ENCODE measurements at places on chromosomes 11 and 22.

GRCh38 chr11:122046846-122047245, 69.2 kb downstream of the BLID start:
- DNase-seq: peak; percentile 67

GRCh38 chr11:82174610-82175009, 559.1 kb downstream of the FAM181B start:
- DNase-seq: peak; percentile 0

DNA sequence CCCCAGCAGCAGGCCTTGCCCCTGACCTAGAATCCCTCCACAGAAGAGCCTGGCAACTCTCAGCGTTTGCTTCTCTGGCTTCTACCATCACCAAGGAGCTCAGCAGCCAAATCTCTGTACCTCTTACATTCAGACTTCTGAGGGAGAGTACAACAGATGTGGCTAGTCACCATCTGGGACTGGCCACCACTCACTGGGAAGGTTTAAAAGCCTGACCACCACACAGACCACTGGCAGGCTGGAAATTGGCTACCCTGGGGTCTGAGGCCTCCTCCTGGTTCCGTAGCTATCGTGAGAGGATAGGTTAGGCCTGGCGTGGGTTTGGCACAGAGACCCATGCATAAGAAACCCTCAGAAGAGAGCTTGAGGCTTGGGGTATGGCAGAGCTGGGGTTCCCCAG, 478.5 kb upstream of the CADM1 start:
- no peak for DNase-seq

GRCh38 chr11:99020352-99021225, at the start of gene CNTN5:
Gene CNTN5, plus strand, starts transcription at chr11:99020949.
- peak; percentile 35 for DNase-seq

DNA sequence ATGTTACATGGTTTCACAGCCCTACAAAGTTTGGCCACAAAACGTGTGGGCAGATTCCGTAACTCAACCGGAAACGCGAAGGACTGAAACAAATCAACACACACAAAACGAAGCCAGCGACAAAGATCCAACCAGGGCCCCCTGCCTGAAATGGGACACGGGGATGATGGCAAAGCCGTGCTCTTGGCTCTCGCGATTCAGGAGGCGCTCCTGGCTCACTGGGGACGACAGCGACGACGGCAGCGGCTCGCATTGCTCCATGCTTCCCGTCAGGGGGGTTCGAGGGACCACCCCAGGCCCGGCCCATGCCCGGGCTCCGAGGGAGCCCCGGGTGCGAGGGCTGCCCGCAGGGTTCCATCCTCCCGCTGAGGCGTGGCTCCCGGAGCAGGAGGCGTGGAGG, 4786.8 kb upstream of the OR11H1 start:
- DNase-seq: no peak

DNA sequence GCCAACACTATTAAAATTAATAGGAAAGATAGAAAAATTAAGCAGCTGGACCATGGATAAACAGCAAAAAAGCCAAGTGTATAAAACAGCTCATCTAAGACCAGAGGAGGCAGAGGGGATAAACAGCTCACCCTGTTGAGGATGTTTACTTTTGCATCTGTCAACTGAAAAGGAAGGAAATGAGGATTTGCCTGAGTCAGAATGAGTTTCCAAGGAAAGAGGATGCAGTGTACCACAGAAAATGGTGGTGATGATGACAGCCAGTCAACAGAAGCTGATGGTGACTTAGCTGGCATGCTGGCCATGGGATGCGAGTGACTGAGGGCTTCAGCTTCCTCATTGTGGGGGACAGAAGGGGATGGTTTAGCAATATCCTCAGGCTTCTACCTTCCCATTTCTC, 183.5 kb downstream of the KIRREL3 start:
- no peak for DNase-seq

- DNase-seq: peak; percentile 52
Measured at GRCh38 chr11:1271002-1271401, 38.4 kb downstream of the TOLLIP start.

GRCh38 chr22:21450858-21451353, 16.3 kb upstream of the TMEM191C start:
- no peak for DNase-seq

DNA sequence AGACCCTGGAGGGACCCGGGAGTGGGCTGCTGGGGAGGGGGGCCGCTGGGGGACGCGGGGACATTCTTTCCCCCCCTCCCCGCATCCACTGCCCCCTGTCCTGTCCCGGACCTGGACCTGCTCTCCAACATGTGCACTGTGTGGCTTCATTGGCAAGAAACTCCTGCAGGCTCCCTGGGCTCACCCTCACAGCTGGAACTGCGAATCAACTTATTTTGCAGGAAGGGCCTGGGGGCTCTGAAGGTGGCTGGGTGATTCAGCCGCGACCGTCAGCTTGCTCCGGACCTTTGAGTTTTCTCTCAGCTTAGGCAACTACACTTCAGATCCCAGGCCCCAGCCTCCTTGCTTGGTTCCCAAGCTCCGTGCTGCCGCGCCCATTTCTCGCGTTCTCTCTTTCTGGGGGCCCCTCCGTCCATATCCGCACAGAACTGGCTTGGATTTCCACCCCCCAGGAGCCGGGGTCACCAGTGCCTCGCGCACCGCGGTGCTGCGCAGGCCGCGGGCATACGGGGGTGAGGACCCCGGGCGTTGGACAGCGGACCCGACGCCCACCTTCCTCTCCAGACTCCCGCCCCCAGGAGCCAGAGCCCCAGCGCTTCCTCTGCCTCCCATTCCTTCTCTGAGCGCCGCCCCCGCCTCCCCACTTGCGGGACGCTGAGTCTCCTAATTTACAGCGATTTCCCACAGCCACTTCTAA, 471 bp upstream of the AHNAK start:
- DNase-seq: no peak

DNA sequence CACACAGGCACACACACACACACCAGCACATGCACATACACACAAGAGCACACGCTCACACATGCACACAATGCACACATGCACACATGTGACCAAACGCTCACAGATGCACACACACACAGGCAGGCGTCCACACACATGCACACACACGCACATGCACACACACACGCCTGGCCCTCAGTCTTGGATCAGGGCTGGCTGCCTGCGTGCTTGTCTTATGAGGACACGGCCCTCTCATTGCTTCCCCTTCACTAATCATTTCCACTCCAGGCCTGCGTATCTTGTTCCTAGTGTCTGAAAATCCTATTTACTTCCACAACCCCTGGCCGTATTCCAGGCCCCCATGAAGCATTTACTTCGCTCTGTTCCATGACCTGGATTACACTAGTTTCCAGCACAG, 740.5 kb downstream of the BRD1 start:
- DNase-seq: no peak

- DNase-seq: peak; percentile 64
Measured at GRCh38 chr11:9020916-9021315, 17.1 kb upstream of the NRIP3 start.

GRCh38 chr11:67449116-67449844, 3.2 kb downstream of the GPR152 start:
- no peak for DNase-seq

DNA sequence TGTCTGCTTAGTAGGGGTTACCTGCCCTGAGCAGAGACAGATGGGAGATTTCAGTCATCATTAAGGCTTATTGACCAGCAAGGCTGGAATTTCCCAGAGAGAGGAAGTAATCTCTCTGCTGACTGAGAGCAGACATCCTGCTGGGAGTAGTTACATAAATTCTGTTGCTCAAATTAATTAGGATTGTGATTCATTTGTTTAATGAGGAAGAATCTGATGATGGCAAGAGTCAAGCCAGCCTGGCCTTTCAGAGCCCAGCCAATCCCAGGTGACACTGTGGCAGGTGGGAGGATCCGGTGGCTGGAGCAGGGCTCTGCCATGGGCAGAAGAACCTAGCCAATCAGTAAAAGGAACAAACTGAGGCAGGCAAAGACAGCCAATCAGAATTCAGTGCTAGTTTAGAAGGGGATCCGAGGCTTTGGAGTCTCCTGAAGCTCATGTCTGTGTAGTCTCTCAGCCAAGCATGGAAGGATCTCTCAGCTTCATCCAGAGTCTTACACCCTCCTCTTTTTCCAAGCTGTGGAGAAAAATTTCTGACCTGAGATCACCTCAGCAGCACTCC, 61.2 kb upstream of the CHST1 start:
- no peak for DNase-seq

DNA sequence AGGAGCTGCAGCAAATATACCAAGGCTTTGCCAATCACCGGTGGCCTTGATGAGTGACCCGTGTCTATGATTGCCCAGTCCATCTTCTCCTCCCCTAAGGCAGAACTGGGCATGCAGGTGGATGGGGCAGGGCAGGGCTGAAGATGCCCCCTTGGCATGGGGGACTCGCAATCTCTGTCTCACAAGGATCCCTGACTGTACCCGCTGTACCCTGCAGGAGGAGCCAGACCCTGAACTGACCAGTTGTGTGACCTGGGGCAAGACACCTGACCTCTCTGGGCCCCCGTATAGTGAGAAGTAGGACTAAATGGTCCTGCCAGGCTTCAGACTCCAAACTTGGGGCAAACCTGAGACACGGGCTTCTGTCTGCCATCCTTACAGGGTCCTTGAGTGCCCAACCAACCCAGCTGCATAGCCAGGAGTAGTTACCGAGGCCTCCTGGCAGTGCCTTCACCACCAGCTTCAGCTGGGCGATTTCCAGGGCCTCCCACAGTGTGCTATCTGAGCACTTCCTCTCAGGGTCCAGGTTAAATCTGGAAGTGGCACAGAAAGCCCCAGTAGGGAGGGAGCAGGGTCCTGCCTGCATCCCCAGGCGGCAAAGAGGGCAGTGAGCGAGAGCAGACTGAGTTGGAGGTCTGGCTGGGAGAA, 6.4 kb upstream of the KCNJ11 start:
- no peak for DNase-seq

DNA sequence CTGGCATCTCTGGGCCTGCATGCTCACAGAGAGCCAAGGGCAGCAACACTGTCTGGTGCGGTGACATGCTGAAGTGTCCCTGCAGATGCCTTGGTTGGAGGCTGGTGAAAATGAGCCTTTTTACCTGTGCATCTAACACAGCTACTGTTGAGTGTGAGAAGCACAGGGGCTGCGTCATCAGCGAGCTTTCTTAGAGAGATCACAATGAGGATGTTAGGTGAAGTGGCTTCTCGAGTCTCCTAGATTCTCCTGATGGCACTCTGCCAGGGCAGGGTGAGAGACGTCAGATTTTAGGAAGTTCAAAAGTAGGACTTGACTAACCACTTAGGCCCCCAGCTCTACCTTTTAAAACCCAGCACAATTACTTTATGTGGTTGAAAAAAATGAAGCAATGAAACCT, 3.6 kb upstream of the SLC15A3 start:
- DNase-seq: no peak

- DNase-seq: no peak
Measured at GRCh38 chr11:47372422-47372821, 5.9 kb downstream of the SPI1 start.

GRCh38 chr11:75893251-75893650, 78.2 kb downstream of the UVRAG start:
- DNase-seq: no peak

DNA sequence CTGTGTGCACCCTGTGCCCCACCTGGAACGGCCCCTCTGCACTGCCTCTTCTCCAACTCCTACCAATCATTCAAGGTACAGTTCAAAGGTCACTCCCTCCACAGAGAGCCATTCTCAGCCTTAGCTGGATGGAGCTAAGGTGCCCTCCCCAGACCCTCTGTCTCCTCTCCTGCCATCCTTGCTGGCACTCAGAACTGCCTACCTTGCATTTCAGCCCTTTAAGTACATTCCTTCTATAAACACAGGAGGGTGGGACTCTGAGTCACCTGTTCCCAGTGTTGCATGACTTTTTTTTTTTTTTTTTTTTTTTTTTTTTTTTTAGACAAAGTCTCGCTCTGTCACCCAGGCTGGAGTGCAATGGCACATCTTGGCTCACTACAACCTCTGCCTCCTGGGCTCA, 8.6 kb downstream of the TTLL1 start:
- no peak for DNase-seq

DNA sequence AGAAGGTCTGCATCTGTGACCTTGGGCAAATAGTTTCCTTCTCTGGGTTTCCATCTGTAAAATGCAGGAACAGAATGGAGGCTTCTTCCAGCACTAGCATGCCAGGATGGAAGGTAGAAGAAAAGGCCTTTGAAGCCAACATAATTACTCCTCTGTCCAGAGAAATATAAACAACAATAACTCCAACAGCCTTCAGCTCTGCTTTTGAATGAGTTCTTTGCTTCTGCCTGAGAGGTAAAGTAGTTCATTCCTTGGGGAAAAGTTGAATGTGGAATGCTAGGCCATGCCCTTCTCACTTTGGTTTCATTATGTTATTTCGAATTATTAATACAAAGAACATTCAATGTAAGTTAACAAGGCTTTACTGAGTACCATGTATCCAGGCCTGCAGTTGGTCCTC, 61.2 kb upstream of the BLID start:
- DNase-seq: no peak

DNA sequence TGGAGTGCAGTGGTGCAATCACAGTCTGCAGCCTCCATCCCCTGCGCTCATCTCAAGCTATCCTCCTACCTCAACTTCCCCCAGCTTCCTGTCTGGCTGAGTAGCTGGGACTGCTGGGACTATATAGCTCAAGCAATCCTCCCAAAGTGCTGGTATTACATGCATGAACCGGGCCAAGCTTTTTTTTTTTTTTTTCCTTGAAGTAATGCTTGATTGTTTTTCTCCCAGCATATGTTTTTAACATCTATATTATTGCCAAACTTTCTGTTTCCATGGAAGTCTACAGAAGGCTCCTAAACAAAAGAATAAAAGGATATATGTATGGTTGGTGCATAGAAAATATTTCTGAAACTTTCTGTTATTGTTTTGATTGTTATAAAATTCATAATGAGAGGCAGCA, 853.6 kb downstream of the KCNA4 start:
- no peak for DNase-seq

- peak; percentile 35 for DNase-seq
Measured at GRCh38 chr11:17405232-17406005, 17.0 kb upstream of the KCNJ11 start.

GRCh38 chr11:49303080-49303479, 94.7 kb upstream of the FOLH1 start:
- DNase-seq: no peak

GRCh38 chr11:6566704-6567370, 36.6 kb downstream of the RRP8 start:
- no peak for DNase-seq

DNA sequence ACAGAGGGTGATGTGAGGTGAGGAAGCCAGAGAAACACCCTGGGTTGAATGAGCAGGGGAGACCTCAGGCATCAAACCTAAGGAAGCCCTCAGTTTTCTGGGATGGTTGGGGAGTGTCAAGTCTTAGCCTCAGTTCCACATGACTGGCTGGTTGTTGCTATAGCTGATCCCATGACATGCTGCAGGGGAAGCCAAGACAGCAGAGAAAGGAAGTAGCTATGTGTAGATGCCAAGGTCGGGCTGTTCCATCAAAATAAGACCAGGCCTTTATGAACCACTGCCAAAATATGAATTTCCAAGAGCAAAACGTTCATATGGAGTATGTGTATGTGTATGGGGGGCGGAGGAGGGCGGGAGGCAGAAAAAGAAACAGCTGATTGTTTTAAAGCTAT, 11.6 kb downstream of the CD59 start:
- DNase-seq: no peak
